ENCODE measurements at places on chromosomes 2 and 18.

DNA sequence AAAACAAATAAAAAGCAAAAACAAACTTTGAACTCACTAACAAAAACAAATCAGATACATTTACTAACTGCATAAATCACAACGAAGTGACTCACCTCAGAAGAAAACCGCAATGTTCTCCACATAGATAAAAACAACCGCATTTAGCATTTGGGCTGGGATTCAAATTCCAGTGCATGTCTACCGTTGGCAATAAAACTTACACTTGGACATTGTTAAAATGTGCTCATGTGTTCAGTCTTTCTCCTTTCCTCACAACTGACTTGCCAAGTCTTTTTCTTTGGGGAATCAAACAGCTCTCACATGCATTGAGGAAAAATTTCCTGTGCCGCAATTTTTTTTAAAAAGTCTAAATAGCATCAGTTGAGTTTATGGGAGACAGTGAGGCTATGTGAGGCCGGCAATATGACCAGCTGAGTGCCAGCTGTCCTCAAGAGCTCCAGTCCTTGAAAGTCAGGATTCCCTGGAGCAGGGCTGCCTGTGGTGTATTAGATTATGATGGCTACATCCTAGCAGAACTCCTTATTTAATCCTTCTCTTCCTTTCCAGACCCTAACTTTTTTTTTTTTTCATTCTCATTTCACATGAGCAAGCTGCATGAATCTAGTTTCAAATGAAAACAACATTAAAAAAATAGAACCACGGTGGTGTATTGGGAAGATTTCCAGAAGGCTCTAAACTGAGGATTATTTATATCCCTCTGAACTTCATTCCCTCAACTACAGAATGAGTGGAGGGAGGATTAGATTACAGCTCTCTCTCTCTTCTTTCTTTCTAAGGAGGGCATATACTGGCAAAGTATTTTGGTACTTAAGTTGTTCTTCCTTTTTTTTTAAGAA is 70.2 kb upstream of the MEIS1 start:
- DNase-seq: no peak

DNA sequence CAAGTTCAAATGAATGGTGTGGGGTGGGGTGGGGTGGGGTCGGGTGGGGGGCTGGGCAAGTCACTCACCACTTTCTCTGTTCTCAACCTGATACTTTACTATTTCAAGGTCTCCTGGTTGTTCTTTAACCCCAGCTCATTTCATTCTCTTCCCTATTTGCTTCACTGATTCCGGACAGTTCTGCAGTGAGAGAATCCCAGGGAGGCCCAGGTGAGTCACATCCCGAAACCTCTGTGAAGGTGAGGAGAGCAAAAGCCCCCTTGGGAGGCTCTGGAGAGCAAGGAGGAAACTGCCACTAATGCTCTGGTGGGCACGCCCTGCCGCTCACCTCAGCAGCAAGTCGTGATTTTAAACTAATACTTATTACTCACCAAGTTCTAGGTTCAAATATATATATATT is 8.9 kb downstream of the EDAR start:
- DNase-seq: no peak

GRCh38 chr18:3342628-3343027 is 80.7 kb downstream of the MYL12B start:
- DNase-seq: no peak

DNA sequence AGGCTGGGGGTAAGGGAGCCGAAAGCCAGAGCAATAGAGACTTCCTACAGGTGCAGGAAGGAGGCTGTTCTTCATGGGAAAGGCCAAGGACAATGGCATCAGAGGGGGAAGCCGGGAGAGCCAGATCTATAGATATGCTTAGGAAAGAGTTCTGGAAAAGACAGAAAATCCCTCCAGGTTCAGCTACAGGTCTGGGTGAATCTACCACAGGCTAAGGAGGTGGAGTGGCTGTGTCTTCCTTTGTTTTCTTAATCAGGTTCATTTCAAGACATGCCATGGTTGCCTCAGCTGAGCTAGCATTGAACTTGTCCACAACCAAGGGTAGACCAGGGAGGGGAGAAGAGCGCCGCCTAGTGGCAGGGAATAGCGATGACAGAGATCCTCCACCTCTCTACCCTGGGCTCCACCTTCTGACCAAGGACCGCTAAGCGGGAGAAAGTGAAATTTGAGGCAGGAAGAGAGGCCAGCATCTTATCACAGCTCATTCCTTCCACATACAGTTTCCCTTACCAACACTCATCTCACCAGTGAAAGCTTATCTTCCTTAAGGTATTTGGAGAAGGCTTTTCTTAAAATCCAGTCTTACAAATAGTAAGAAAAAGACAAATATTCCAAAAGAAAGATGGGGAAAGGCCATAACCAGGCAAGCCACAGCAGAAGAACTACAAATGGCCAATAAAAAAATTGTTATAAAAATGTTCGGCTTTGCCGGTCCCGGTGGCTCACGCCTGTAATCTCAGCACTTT is 74.2 kb downstream of the VIT start:
- DNase-seq: peak; percentile 59

GRCh38 chr2:105504459-105504858 is 105.6 kb upstream of the FHL2 start:
- DNase-seq: no peak

GRCh38 chr2:152303951-152304350 is 31.0 kb upstream of the FMNL2 start:
- no peak for DNase-seq

GRCh38 chr18:45879681-45880655 is 54.5 kb downstream of the SIGLEC15 start:
- DNase-seq: peak; percentile 43

DNA sequence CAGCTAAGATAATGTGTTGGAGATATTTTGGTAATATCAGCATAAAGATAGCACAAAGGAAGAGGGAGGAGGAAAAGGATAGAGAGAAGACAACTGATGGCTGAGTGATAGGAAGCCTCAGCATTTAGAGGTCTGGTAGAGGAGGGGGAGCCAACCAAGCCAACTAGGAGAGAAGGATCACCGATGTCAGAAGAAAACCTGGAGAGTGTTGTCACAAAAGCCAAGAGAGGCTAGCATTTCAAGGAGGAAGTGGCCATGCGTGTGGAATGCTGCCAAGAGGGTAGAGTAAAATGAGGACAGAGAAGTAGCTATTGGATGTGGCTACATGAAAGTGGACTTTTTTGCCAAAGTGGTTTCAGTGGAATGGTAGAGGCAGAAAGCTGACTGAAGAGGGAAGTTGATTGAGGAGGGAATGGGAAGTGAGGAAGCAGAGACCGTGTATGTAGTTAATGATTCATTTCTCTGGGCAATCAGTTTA is 34.3 kb downstream of the LCLAT1 start:
- DNase-seq: no peak

DNA sequence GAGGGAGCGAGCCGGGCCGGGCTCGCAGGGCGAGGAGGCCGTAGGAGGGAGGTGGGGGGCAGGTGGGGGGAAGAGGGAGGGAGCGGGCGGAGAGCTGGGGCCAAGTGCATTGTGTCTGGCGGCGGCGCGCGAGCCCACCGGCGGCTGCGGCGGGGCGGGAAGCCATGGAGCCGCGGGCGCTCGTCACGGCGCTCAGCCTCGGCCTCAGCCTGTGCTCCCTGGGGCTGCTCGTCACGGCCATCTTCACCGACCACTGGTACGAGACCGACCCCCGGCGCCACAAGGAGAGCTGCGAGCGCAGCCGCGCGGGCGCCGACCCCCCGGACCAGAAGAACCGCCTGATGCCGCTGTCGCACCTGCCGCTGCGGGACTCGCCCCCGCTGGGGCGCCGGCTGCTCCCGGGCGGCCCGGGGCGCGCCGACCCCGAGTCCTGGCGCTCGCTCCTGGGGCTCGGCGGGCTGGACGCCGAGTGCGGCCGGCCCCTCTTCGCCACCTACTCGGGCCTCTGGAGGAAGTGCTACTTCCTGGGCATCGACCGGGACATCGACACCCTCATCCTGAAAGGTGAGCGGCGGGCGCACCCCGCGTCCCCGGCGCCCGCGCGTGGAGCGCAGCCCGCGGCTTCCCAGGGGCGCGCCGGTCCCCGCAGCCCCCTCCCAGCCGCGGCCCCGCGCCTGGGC is at the start of gene TMEM178A:
TMEM178A (plus strand) TSS at position 107 of the 680 bp plus-strand sequence; CDS start at position 165, 58 bp downstream.
- DNase-seq: peak; percentile 30

DNA sequence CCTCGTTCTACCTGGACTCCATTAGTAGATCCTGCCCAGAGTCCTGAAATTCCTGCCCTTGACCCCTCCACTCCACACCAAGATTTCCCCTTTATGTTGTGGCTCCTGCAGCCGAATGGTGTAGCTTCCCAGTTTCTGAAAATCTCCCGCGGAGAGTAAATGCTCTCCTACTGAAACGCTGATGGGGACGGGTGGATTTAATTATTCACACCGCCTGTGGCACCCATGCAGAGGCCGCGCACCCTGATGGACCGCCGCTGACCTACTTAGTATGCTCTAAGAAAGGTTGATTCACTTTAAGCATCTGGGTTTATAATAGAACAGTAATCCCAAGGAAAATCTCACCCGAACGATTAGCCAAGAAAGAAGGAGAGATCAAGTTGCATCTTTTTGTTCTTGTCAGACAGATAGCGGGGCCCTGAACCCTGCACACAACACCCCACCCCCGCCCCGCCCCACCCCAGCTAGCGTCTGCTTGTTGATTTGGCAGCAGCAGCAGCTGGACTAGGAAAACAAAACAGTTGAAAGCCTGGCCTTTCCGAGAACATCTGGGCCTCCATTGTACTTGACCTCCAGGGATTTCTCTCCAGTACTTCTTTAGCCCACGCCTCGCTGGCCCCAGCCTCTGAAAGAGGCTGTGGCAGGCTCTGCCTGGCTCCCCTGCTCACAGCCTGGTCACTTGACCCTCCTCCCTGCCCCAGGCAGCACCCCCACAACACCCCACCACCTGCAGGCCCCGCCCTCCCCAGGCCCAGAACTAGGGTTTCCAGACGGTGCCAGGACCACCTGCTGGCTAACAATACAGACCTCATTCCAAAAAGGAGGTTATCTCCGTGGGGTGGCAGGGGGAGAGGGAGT is 53.6 kb downstream of the DPYSL5 start:
- DNase-seq: no peak

- DNase-seq: no peak
Observed at GRCh38 chr18:38923126-38923525, 1357.5 kb upstream of the CELF4 start.

GRCh38 chr18:76142611-76143010 is 352.4 kb downstream of the ZNF516 start:
- no peak for DNase-seq

- no peak for DNase-seq
Observed at GRCh38 chr2:129673847-129674711, 305.4 kb upstream of the RAB6C start.

GRCh38 chr2:151002959-151003600 is 258.6 kb downstream of the RBM43 start:
- no peak for DNase-seq

- DNase-seq: no peak
Observed at GRCh38 chr2:110678457-110679336, 834 bp upstream of the BUB1 start.

GRCh38 chr18:3452750-3453539 is 3.0 kb downstream of the TGIF1 start:
- no peak for DNase-seq

DNA sequence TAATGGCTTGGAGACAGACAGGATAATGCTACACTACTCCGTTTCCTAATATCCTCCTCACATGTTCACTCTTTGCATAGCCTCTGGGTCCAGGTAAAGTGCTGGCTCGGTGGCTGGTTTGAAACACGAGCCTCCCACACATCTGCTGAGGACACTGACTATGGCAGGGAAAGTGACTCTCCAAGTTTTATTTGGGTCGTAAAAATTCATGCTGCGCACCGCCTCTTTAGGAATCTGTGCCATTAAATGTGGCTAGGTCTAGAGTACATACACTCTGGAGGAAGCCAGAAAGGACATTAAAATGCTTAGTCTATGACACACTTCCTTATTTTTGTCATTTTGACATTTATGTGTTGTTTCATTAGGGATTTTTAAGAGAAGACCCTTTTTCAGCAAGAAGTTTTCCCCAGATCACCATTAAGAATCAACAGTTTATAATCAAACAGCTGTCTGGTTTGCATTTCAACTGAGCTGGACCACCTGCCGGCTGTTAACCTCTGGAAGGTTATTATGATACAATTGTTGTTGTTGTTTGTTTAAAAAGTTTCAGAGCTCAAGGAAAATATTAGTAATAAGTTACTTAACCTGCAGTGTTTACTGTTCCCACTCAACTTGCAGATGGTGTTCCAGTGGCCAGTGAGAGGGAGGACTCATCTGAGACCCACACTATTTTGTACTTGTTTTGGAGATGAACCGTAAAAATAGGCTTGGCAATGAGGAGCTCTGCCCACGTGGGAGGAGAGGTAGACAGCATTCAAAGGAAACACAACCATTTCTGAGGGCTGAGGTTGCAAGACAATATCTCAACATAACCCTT is 443.3 kb upstream of the MEIS1 start:
- no peak for DNase-seq

GRCh38 chr2:231720292-231720986 is 12.1 kb downstream of the PTMA start:
- DNase-seq: no peak

GRCh38 chr2:236157366-236157765 is 10.8 kb downstream of the GBX2 start:
- DNase-seq: no peak

GRCh38 chr2:96391828-96392200 is 56.2 kb downstream of the NCAPH start:
- DNase-seq: no peak

DNA sequence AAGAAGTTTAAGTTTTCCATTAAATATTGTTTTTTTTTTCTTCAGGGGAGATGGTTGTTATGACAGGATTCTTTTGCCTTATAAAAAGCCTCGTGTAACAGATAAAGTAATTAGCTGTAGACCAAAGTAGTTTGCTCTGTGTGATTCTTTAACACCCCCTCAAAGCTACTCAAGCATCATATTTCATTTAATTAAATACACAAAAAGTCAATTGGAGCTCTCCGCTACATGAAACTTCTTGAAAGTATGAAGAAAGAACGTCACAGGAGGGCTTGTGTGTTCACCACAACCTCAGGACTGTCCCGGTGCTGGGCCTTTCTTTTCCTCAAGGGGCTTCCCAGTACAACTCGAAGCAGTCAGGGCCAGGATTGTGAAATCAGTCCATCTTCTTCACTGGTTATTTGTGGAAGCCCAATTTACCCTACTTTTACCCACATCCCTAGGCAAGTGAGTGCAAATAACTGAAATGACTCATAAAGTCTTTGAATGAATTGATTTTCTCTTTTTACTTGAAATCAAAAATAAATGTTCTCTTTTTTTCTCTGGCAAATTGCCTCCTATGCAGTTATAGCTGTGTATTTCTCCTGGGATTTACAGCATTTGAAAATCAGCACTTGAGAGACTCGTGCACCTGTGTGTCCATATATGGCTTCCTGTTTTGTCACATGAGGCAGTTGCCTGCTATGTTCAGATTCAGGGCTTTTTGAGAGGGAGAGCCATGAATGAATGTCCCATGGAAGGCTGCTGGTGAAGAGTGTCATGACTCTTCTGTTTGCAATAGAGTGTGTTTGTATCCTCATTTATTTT is 48.6 kb downstream of the LINC00305 start:
- no peak for DNase-seq

All from BE2C (cell line).